T-cell (primary cell): ENCODE measurements at places on chromosomes 5 and 9.

DNA sequence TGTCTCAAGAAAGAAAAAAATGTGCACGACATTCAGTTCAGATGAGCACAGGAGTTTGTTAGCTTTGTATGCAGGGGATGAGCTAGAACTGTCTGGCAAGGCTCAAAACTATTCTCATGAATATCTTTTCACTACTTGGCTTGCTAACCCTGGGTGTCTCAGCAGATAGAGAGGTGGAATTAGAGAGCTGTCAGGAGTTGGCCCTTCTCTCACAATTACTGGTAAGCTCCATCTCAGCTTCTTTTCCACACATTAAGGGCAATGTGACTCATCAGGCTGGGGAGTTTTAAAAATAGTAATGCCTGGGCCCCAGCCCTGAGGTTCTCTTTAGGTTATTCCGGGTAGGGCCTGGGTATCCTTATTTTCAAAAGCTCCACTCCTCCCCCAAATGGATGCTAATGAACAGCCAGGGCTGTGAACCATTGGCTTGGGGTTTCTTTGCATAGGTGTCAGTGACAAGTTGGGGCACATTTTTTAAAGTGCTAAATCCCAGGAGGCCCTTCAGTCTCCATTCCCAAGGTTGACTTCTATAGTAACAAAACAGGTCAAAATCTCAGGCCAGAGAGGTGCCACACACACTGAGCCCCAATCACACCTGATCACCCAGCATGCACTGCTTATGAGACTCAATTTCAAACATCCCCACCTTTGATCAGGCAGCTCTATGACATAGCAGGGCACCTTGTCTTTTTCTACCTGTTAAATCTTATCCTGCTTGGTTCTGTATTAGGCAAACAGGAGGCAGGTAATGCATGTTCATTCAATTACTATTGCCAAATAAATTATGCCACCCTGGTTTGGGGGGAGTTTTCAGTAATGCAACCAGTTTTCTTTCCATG is 239.7 kb upstream of the DAP start:
- no peak for DNase-seq

DNA sequence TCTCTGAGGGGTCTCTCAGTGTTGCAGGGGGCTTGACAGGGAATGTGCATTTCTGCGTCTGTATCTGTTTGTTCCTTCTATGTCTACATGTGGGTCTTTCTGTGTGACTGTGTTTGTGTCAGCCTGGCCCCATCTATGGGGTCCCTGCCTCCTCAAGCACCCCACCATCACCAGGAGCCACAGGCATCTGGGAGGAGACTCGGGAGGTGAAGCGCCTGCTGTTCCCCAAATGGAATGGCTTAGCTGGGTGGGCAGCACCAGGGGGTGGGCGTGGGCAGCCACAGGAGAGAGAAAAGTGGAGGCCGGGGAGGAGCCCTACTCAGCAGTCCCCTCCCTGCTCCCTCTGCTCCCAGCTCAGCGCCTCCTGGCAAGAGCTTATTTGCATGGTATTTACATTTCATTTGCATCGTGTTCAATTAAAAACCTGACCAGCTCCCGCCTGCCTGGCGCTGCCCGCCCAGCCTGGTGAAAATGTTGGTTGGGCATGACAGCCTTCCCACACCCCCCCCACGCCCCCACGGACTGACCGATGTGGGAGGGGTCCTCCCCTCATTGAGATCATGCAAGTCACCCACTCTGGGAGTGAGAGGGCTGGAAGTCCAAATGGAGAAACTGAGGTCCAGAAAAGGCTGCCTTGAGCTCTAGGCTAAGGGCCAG is 50.5 kb downstream of the CXXC5 start:
- DNase-seq = no peak

DNA sequence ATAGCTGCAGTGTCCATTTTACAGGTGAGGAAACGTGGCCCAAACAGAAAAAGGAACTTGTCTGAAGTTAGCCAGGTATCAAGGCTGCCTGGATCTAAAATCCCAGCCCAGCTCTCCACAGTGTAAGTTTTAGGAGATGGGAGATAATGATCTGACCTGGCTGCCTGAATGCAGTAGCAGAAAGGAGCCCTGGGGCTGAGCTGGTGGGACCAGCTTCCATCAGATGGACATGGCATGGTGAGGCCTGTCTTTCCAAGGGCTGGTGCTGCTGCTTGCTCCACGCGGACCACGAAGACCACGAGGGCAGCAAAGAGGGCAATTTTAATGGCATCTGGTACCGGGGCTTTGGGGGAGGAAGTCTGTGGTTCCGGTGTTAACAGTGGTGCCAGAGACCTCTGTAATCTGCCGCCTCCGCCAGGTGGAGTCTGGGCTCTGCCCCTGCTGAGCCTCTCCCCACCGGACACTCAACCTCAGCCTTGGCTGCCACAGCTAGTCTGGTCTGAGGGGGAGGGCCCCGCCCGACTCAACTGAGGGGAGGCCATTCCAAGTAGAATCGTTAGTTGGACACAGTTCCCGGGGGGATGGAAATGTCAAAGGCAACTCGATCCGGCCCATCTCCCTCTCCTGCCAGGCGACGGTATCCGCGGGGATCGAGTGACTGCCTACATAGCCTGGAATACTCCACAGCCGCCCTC is 650 bp downstream of the MYORG start:
- no peak for DNase-seq

DNA sequence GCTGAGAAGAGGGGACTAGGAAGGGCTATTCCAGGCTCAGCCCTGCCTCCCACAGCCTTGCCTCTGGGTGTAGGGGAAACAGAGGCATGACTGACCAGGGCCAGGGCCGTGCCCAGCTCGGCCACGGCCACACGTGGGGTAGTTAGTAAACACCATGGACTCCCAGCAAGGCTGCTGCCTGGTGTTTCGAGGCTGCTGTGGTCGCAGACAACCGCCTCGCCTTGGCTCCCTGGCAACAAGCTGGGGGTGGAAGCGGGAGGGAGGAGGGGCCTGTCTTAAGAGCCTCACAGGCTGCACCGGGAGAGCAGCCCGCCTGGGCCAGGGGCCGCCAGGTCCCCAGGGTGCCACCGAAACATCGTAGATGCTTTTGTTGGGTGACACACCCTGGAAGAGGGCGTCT is 90.2 kb upstream of the CACNA1B start:
- DNase-seq = no peak

DNA sequence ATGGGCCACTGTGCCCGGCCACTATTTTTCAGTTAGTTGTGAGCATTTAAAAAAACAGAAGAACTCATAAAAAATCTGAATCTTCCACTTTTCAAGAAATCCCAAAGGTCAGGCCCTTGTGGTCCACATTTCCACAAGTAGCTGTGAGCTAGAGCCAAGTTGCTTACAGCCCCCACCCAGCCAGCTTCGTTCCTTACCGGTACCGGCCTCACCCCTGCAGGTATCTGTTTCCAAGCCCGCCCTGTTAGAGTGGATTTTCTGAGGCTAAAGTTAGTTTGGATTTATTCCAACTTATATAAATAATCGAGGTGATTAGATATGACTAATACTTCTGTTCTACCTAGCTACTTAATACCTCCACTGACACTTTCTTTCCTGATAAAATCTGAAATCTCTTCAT is 81.0 kb downstream of the F2RL2 start:
- no peak for DNase-seq

- DNase-seq = no peak
Measured at GRCh38 chr5:77632526-77633206, 5.8 kb downstream of the OTP start.

GRCh38 chr5:100777680-100778300 is 125.3 kb downstream of the ST8SIA4 start:
- no peak for DNase-seq

DNA sequence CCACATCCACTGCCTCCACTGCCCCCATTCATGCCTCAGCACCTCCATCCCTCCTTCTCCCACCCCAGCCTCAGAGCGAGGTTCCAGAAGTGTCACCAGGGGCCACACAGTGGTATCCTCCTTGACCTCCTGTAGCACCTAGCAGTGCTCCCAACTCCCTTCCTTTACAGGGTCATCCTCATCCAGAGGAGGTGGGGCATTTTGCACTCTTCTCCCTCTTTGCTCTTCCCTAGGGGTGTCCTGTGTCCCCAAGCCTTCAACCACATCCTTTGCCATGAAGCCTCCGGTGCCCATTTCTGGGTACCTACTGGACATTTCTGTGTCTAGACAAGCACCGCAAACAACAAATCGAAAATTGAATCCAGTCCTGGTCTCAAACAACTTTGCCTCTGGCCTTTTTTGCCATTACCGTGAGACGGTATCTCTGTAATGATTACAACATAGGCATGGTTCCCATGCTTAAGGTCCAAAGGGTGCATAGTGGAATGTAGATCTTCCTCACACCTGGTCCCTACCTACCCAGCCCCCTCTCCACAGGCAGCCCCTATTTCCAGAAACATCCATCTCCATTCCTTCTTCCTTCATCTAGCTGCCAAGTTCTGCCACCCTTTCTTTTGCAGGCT is 17.6 kb downstream of the WWC1 start:
- DNase-seq = no peak

- DNase-seq = no peak
Measured at GRCh38 chr9:114691956-114692295, 9.9 kb upstream of the TEX48 start.

DNA sequence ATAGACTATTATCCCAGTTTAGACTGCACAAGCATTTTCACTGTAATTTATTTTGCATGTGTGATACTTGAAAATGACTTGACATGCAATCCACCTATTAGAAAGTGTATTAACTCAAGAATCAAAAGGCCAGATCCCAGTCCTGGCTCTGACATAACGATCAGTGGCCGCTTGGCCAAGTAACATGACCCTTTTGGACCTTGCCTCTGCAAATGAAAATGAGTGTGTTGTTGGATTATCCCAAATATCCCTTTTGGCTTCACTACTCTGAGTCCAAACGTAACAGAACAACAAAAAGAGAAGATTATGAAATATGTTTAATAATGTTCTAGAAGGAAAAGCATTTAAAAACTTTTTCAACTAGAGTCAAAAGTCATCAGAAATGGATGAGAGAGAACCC is 19.0 kb downstream of the DMGDH start:
- DNase-seq = no peak

DNA sequence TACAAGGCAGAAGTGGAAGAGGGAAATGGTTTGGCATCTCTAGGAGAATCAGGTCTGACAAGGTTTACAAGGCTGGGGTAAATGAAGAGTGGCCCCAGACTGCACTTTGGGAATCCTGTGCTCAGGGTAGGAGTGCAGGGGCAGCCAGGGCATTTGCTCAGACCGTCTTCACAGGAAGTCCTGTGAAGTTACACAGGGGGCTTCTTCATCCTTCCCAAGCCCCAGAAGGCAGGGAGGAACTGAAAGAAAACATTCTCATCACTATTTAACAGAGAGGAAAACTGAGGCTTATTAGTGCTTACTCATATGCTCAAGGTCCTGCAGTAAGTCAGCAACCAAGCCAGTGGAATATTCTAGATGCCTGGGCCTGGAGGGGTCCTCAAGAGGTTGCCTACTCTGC is 80.7 kb downstream of the NRG2 start:
- DNase-seq = no peak

- no peak for DNase-seq
Measured at GRCh38 chr9:83199240-83199639, 136.3 kb upstream of the RASEF start.

DNA sequence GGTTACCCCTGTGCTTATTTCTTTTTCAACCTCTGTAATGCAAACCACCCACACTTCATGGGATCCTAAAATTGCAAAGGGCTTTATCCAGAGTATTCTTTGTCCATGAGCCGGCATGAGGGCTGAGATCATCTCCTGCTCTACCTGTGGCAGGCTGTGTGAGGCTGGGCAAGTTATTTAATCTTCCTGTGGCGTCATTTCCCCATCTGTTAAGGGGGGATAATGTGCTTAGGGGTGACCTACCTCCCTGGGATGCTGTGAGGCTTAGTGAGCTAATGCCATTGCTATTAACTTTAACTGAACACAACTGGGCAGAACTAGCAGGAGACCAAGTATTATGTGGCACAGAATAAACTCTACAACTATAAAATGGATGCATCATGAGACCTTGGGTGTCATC is 17.0 kb downstream of the FRMPD1 start:
- no peak for DNase-seq

GRCh38 chr5:112036206-112036605 is 279.2 kb upstream of the NREP start:
- no peak for DNase-seq

DNA sequence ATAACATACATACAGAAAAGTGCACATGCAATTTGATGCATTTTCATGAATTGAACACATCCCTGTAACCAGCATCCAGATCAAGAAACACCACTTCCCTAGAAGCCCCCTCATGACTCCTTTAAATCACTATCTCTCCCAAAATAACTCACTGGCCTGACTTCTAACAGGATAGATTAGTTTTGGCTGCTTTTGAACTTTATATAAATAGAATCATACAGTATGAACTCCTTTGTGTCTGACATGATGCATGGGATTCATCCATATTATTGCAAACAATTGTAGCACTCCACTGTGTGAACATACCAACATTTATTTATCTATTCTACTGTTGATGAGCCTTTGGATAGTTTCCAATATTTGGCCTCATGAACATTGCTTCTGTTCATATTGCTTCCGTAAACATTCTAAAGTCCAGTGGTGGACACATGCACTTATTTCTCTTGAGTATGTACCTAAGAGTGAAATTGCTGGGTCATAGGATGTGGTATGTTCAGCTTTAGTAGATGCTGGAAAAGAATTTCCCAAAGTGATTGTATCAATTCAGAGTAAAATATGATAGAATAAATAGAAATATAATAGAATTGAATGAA is 148.7 kb upstream of the GDNF start:
- DNase-seq = no peak
